ENCODE measurements at places on chromosomes 7 and 10.

GRCh38 chr10:34179280-34179679 lies 635.8 kb downstream of the PARD3 start:
- no peak for DNase-seq

DNA sequence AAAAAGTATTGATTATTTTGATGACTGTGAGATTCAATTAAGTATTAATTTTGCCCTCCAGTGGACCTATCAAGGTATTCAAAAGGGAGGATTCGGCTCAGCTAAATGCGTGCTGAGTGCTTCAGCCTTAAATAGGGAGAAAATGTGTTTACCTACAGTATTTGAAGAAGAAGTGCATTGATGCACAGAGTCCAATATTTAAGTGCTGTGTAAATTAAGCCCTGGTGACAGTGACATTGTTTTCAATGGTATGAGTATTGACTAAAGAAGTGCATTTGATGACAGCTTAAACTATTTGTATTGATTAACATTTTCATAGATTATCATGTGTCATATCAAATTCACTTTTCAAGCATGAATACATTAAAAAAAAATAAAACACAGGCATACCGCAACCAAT lies 106.6 kb downstream of the POU6F2 start:
- DNase-seq = no peak

GRCh38 chr7:23284871-23285270 lies 14.3 kb upstream of the MALSU1 start:
- no peak for DNase-seq

- DNase-seq = no peak
Measured at GRCh38 chr10:77051837-77052236, 585.8 kb downstream of the KCNMA1 start.

DNA sequence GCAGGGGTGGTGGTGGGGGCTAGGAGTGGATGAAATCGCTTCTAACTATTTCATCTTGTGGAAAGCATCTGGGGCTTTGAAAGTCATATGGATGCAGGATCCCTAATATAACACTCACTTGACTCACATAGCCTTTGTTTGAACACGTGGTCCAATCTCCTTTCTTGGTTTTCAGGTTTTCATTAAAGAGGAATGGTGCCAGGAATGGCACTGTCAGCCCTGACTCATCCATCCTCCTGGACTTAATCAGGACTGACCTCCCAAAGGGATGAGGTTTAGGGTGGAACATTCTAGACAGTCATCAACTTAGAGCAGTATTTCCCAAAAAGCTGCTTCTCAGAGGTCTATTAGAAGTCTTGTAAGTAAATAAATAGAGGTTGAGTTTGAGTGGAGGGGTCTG lies 162.0 kb upstream of the PLXNA4 start:
- DNase-seq = no peak

GRCh38 chr7:77745746-77746145 lies 49.5 kb downstream of the RSBN1L start:
- DNase-seq = no peak

- DNase-seq = no peak
Measured at GRCh38 chr7:43612599-43613589, 30.0 kb downstream of the STK17A start.

- DNase-seq = no peak
Measured at GRCh38 chr7:22445853-22446252, 54.1 kb downstream of the STEAP1B start.

- DNase-seq = no peak
Measured at GRCh38 chr7:132381742-132382472, 194.4 kb downstream of the PLXNA4 start.

GRCh38 chr7:68706291-68706690 lies 892.0 kb upstream of the AUTS2 start:
- peak; percentile 51 for DNase-seq

- no peak for DNase-seq
Measured at GRCh38 chr10:78314651-78315050, 281.0 kb downstream of the RPS24 start.

DNA sequence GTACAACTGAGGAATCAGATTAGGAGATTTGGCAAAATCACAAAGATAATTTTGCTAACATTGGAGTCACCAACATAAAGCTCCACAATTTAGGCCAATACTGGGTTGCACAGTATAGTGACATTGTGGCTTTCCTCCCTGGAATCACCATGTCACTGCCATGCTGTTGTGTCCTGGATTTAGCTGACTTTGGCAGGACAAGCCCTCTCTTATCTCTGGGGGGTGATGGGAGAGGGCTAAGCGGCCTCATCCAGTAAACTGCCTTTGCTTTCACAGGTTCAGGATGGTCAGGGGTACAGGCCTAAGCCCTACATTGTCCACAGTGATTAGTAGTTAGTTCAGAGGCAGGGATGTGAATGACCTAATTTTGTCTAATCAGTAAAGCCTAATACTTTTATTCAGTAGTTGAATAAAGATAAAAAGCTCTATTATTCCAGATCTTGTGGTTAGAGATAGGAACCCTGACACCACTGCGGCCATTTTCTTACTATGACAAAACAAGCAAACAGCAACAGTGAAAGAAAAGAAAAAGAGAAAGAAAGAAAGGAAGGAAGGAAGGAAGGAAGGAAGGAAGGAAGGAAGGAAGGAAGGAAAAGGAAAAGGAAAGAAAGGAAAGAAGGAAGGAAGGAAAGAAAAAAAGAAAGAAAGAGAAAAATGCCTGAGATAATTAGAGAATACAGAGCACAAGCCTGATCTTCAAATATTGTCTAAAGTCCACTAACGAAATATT lies 140.1 kb downstream of the ETV1 start:
- DNase-seq = no peak

DNA sequence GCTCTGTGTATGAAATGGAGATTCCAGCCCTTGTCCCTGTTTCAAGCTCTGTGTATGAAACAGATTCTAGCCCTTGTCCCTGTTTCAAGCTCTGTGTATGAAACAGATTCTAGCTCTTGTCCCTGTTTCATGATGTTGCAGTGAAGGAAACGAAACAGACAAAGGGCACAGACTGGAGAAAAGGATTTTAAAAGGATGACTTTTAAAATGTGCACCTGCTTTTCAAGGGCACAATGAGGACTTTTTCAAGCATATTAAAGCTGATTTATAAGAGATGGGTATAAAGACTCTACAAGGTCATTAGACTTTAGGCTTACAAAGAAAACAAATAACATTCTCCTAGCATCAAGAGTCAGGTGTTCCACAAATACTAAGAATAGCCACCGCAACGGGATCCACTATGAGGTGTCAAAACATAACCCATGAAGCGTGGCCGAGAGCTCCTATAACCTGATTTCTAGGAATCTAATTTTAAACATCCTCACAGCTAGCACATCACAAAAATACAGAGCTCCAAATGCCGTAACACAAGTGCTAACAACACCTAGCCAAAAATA lies 29.0 kb downstream of the DIP2C start:
- no peak for DNase-seq

- no peak for DNase-seq
Measured at GRCh38 chr10:112215342-112215774, 31.8 kb upstream of the GPAM start.

- DNase-seq = no peak
Measured at GRCh38 chr7:102140952-102141370, 145.7 kb upstream of the SH2B2 start.

DNA sequence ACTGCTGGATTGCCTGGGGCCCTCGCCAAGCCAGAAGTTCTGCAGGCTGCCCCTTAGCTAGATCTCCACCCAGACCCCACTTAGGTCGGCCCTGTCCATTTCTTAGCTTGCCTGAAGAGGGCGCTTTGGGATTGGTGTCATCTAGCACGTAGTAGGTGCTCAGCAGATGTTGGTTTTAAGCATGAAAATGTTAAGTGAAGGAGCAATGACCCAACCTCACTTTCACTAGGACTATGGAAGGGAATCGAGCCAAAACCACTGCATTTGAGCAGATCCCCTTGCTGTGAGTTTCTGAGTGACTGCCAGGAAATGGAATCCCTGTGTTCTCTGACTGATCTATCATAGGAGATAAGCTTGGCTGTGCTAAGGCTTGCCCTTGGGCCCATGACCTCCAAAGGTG lies 131.7 kb upstream of the EEPD1 start:
- no peak for DNase-seq

Data from HTR-8/SVneo (cell line).